Bronchial smooth muscle cell (primary cell): ENCODE measurements at places on chromosomes 4 and X. TPM values are rescaled to one million over a fixed set of nuclear protein-coding genes. Genes with fewer than 3 reads are reported as not detected.

The G3BP2 gene
- total RNA-seq, result 81.5 and 122 TPM in 2 replicates

The FHIP1A gene
- 0.16 TPM in 1 of 2 replicates, not detected in the other for total RNA-seq

The TRIM2 gene
- total RNA-seq, result 72.0 and 132 TPM in 2 replicates

The OTUD6A gene
- total RNA-seq, result not detected in 2 replicates

The PCYT1B gene
- 0.16 TPM in 1 of 2 replicates, not detected in the other for total RNA-seq

The ASB9 gene
- 0.09 and 1.4 TPM in 2 replicates for total RNA-seq

The FRMD7 gene
- under 0.01 TPM in 1 of 2 replicates, not detected in the other for total RNA-seq

The HGFAC gene
- under 0.01 and 0.26 TPM in 2 replicates for total RNA-seq

The CLDN22 gene
- total RNA-seq, result not detected in 2 replicates

The PNMA5 gene
- not detected in 2 replicates for total RNA-seq

The TBX22 gene
- not detected in 2 replicates for total RNA-seq

The PPP4R3C gene
- total RNA-seq, result not detected in 2 replicates

The AFM gene
- not detected in 2 replicates for total RNA-seq

The NOCT gene
- total RNA-seq, result 3.2 and 5.0 TPM in 2 replicates

The PABPC1L2A gene
- not detected in 2 replicates for total RNA-seq

The MID2 gene
- total RNA-seq, result 2.5 and 4.1 TPM in 2 replicates

The F11 gene
- not detected in 2 replicates for total RNA-seq

The LGI2 gene
- under 0.01 TPM in 1 of 2 replicates, not detected in the other for total RNA-seq

The MAGEA2B gene
- total RNA-seq, result not detected in 2 replicates

The ADAMTS3 gene
- 1.9 and 4.1 TPM in 2 replicates for total RNA-seq

The OTUD5 gene
- total RNA-seq, result 34.4 and 38.6 TPM in 2 replicates

The TMPRSS11F gene
- not detected in 2 replicates for total RNA-seq

The TRIM60 gene
- total RNA-seq, result not detected in 2 replicates

The TSPAN7 gene
- 0.17 TPM in 1 of 2 replicates, not detected in the other for total RNA-seq

The MAOA gene
- 7.0 and 19.9 TPM in 2 replicates for total RNA-seq

The MTTP gene
- total RNA-seq, result under 0.01 TPM in 1 of 2 replicates, not detected in the other

The ADRA2C gene
- 0.09 and 0.16 TPM in 2 replicates for total RNA-seq

The SUPT20HL1 gene
- 0.09 and 0.32 TPM in 2 replicates for total RNA-seq

The CCNA2 gene
- 0.94 and 6.9 TPM in 2 replicates for total RNA-seq

The KLF8 gene
- 1.2 and 2.4 TPM in 2 replicates for total RNA-seq
